ENCODE measurements at places on chromosomes 5 and 9.

DNA sequence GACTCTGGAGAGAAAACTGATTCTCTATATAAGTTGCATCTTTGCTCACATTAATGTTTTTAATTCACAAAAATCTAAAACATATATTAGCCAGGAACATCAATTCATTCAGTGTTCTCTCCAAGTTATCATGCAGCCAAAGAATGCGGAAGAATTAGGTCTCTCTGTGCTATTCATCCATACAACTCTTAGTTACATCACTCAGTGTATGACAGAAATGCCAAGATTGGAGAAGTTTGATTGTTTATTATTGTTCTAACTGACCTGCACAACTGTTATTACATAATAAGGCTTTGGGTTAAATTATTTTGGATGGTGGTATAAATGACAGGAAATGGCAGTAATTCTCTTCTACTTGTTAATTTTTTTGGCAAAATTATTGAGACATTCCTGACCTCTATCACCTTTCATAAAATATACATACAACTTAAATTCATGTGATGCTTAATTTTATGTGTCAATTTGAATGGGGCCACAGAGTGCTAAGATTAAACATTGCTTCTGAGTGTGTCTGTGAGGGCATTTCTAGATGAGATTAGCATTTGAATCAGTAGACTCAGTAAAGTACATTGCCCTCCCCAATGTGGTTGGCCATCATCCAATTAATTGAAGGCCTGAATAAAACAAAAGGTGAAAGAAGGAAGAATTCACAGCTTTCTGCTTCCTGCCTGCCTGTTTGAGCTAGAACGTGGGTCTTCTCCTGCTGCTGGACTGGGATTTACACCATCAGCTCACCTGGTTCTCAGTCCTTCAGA is 70.2 kb downstream of the NR2F1-AS1 start:
- DNase-seq: no peak

DNA sequence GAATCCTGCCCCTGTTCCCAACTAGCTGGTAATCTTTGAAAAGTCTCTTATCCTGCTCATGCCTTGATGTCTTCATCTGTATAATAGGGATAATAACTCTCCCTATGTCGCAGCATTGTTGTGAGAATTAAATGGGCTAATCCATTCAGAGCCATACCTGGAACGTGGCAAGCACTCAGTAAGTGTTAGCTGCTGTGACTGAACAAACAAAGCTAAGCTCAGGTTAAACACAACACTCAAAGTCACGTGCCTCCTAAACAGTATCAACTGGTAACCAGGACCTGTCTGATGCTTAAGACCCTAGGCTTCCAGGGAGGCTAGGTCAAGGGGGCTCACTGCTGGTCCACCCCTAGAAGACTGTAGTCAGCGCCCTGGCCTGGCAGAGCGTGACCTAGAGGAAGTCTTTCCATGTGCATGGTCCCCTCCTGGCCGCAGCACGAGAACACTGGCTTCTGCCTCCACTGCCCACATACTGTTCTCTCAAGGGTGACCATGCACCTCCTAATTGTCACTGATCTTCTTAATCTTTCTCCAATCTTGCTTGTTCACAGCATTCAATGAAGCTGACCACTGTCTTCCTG is 211.1 kb downstream of the TTLL11 start:
- DNase-seq: no peak

DNA sequence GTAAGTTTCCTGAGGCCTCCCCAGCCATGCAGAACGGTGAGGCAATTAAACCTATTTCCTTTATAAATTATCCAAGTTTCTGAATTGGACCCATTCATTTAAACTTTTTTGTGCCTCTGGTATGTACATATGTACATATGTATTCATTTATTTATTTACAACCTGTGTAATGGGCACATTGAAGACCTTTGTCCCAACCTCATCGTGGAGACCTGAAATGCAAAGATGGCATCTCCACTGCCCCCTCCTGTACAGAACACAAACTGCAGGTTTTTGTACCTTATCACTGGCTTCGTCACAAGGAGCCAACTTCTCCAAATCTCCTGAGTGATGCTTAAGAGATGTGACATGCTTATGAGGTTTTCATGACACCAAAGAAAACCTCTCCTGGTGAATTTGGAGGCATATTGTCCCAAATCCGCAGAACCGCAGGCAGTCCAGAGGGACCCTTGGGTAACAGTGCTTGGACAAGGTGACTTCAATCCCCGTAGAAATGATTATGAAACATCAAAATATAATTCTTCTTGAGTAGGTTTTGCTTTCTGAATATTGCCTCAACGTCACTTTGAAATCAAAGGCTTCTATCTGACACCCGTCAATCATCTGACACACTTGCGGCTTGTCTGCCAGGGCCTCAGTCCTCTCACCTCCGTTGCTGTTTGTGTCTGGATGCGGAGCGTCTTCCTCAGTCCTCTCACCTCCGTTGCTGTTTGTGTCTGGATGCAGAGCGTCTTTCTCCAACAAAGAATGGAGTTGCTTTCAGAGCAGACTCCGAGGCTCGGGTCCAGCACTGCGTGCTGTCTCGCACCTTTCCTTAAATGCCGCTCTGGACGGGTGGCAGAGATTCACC is 135.0 kb upstream of the IRX4 start:
- peak; percentile 55 for DNase-seq

DNA sequence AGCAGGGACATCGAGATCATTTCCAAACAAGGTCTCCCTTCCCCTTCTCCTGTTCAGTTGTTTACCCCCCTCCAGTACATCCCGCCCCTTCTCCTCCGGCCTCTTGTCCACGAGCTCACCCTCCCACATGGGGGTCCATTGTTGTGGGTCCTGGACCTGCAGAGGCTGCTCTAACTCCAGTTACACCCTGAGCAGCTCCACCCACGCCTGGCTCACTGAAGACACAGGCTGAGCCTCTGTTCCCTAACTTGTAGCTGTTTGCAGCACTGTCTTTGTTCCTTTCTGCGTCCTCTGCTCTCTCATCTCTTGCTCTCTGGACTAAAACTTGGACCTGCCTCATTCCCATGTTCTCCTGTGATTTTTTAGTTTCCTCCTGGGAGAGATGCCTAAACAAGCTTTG is 377.5 kb downstream of the MED10 start:
- no peak for DNase-seq
